ENCODE measurements at places on chromosomes 5 and 9. TPM values are rescaled to one million over a fixed set of nuclear protein-coding genes. Genes with fewer than 3 reads are reported as not detected.
A peak's percentile ranks its signal among the peaks of the same experiment; 100 is the strongest.

DNA sequence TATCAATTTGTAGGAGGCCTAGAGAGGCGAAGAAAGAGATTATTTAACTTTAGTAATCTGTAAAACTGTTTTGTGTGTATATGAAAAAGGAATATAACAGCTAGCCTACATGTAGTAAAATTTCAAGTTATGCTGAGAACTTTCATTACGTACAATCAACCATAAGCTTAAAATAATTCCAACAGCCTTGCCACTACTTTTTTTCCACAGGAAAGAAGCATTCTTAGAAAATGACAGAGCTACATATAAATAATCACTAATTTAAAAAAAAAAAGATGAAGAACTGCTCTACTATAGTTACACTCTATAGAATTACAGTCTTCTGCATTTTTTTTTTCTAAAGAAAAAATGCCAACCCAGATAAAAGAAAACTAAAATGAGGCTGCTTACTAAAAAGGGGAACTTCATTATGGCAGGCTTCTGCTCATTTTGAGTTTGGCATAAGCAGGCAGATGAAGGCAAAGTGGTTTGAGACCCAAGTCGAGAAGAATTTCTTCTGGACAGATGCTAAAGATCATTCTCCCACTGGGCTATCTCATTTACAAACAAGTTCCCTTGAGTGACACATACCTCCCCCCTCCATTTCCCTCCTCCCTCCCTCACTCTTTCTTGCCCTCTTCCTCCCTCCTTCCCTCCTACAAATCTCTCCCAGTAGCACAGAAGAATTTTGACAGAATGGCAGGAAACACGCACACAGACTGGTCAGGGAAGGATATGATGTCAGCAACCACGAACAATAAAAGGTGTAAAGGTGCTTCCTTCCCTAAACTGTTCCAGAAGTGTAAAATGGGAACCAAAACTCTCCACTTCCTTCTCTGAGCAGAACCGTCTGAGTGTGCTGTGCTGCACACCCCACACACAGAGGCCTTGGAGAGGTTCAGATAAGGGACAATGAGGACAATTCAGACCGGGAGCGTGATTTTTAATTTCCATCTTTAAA, 56.1 kb downstream of the MEF2C start:
- H3K4me1 ChIP-seq = peaks cover 44% of the 10 kb centered on the region
- no peak for DNase-seq
- peaks cover 3% of the 10 kb centered on the region for H3K27me3 ChIP-seq
- peak overlapping the region; percentile 80 for H3K27ac ChIP-seq

The AK8 gene
- total RNA-seq = not detected

The CER1 gene
- total RNA-seq = not detected

- no peaks in the 10 kb centered on the region for H3K4me1 ChIP-seq
- H3K4me3 ChIP-seq = no peak overlapping the region
- H3K27ac ChIP-seq = no peak overlapping the region
- no peak for DNase-seq
- no peaks in the 10 kb centered on the region for H3K36me3 ChIP-seq
- peaks cover 2% of the 10 kb centered on the region for H3K27me3 ChIP-seq
Measured at GRCh38 chr9:134175291-134175807, 11.0 kb upstream of the RNU6ATAC start.

The ANXA2R gene
- 0.88 TPM for total RNA-seq

The SLC25A2 gene
- total RNA-seq = 0.20 TPM

- DNase-seq = no peak
- H3K27me3 ChIP-seq = no peaks in the 10 kb centered on the region
- H3K27ac ChIP-seq = no peak overlapping the region
Measured at GRCh38 chr5:99369797-99370593, 441.2 kb upstream of the CHD1 start.

GRCh38 chr5:149038336-149039080, 24.4 kb downstream of the SH3TC2 start:
- no peaks in the 10 kb centered on the region for H3K36me3 ChIP-seq
- DNase-seq = no peak
- H3K4me3 ChIP-seq = no peak overlapping the region
- H3K4me1 ChIP-seq = peaks cover 34% of the 10 kb centered on the region

The MCC gene
- total RNA-seq = 0.88 TPM

DNA sequence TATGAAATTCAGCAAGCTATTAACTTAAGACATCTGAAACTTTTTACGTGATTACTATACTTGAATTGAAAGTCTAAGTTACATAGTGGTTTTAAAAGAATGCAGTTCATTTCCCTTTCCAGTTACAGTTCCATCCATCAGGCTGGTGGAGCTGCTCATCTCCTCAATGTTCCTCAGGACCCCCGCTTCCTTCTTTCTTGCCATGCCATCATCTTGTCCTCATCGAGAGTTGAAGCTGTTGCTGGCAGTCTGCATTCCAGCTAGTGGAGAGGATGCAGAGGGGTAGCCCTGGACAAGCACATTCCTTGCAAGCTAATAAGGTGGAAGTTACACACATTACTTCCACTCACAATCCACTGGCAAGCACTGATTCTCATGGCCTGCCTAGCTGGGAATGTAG, 8.8 kb upstream of the RNF183 start:
- no peaks in the 10 kb centered on the region for H3K36me3 ChIP-seq
- DNase-seq = no peak
- no peak overlapping the region for H3K4me3 ChIP-seq
- H3K27me3 ChIP-seq = no peaks in the 10 kb centered on the region

DNA sequence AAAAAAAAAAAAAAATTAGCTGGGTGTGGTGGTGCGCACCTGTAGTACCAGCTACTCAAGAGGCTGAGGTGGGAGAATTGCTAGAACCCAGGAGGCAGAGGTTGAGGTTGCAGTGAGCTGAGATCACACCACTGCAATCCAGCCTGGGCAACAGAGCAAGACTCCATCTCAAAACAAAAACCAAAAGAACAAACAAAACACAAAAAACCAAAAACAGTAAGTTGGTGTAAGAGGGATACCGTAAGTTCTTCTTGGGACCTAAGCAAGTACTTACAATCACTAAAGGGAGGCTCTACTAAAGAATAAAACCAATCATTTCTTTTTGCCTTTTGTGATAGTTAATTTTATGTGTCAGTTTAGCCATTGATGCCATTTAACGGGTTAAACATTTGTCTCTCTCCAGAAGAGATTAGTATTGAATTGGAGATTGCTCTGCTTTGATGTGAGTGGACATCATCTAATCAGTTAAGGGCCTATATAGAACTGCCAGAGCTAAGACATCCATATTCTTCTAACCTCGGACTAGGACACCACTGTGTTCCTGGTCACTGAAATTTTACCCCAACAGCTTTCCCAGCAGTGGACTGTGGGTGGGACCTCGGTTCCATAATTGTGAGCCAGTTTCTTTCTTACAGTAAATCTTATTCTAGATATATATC, 10.5 kb upstream of the ETF1 start:
- H3K27ac ChIP-seq = peak overlapping the region; percentile 44
- no peak overlapping the region for H3K4me3 ChIP-seq
- peaks cover 9% of the 10 kb centered on the region for H3K4me1 ChIP-seq
- peaks cover 48% of the 10 kb centered on the region for H3K36me3 ChIP-seq
- H3K27me3 ChIP-seq = no peaks in the 10 kb centered on the region

The NEUROG1 gene
- not detected for total RNA-seq

- no peaks in the 10 kb centered on the region for H3K36me3 ChIP-seq
- peak overlapping the region; percentile 15 for H3K27ac ChIP-seq
- peaks cover 4% of the 10 kb centered on the region for H3K27me3 ChIP-seq
- DNase-seq = no peak
Measured at GRCh38 chr9:15149450-15149849, 157.6 kb downstream of the TTC39B start.

DNA sequence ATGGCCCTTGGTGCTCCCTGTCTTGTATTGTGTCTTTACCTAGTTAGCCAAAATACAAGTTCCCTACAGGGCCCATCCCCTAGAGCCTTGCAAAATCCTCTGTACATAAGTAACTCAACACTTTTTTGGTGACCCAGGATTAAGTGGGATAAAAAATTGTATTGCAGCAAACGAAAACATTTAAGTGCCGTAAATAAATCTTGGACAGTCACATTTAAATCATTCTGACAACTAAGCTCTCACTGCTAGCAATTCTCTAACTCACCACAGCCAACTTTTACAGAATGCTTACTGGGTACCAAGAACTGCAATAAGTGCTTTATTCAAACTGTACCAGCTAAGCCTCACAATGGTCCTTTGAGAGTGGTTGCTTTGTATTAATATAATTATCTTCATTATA, 56.6 kb downstream of the GNAQ start:
- no peak overlapping the region for H3K4me3 ChIP-seq
- no peak overlapping the region for H3K27ac ChIP-seq
- DNase-seq = no peak
- peaks cover 8% of the 10 kb centered on the region for H3K36me3 ChIP-seq

DNA sequence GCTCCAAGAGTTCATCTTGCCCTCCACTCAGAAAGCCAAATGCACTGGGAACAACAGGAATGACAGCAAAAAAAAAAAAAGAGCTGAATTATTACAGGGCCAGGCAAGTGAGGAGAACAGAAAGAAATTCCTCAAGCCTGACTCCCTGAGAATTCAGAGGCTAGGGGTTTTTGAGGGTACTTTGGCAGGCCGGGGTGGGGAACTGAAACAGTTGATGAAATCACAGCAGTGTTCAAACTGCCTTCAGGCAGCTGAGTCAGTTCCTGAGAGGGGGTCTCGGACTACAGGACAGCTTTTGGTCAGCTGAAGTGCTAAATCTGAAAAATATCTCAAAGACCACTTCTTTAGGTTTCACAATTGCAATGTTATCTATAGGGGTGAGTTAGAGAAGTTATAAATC, 419.4 kb downstream of the SEMA5A start:
- DNase-seq = no peak
- H3K4me1 ChIP-seq = no peaks in the 10 kb centered on the region
- H3K4me3 ChIP-seq = no peak overlapping the region
- H3K27me3 ChIP-seq = no peaks in the 10 kb centered on the region
- no peak overlapping the region for H3K27ac ChIP-seq

DNA sequence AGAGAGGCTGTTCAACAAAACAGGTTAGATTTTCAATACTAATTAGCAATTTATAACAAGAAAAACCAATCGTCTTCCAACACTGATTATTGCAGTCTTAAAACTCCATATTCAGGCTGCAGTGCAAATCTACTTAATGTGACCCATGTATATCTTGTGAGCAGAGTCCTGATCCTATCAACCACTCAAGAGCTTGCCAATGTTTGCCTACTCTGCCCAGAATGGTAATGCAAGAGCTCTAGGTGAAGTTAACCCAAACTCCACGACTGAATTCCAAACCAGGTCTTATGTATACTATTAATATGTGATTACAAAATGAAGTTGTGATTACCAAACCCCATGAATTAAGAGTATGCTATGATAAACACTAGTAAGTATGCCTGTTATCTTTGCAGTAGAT, 17.1 kb downstream of the EFNA5 start:
- peaks cover 9% of the 10 kb centered on the region for H3K27me3 ChIP-seq
- H3K27ac ChIP-seq = no peak overlapping the region
- H3K36me3 ChIP-seq = no peaks in the 10 kb centered on the region
- H3K4me1 ChIP-seq = no peaks in the 10 kb centered on the region
- no peak for DNase-seq
- H3K4me3 ChIP-seq = no peak overlapping the region

The IRF1 gene
- total RNA-seq = 198 TPM

The MZB1 gene
- 38.8 TPM for total RNA-seq

DNA sequence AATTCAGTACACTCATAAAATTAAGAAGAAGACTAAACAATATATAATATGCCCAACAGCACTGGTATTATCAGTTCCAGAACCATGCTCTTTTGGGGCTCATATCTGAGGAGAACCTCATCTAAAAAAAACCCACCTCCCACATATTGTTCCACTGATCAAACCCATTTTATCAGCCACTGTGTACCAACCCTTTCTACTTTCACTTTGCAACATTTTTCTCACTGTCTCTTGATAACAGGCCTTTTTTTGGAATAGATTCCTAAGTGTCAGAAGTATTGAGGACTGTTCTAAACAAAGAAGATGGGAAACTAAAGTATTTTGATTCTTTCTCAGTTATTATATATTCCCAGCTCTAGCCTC, 173.2 kb downstream of the GABRB2 start:
- H3K4me1 ChIP-seq = no peaks in the 10 kb centered on the region
- H3K36me3 ChIP-seq = no peaks in the 10 kb centered on the region
- no peaks in the 10 kb centered on the region for H3K27me3 ChIP-seq
- no peak overlapping the region for H3K27ac ChIP-seq

DNA sequence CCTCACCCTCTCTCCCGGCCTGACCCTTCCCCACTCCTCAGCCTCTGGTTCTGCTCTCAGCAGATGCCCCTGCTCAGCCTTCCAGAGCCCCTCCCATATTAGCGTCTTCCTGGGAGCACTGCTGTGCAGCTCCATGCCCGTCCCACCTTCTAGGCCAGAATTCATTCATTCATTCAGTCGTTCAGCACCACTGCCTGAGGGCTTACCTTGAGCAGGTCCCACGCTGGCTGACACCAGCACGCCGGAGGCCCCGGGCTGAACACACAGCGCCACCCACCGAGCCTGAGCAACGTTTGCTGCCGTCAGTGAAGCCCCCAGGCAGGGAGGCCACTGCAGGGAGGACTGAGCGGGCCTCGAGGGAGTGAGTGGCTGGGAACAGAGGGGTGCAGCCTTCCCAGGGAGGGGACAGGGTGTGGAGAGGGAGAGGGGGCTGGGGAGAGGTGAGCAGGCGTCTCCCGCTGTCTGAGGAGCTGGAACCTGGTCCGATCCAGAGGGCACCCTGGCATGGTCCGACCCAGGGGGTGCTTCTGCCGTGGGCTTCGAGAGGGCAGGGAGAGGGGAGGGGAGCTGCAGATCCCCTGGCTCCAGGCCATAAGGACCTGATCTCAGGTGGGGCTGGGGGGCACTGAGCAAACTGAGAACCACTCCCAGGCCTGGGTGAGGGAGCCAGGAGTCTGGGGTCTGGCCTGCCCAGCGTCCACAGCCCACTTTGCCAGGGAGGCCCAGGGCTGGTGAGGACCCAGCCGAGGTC, 98.8 kb upstream of the RAPGEF1 start:
- H3K27ac ChIP-seq = peak overlapping the region; percentile 99
- no peaks in the 10 kb centered on the region for H3K27me3 ChIP-seq
- peaks cover 36% of the 10 kb centered on the region for H3K4me1 ChIP-seq
- peaks cover 2% of the 10 kb centered on the region for H3K36me3 ChIP-seq
- no peak for DNase-seq

The TMEM215 gene
- not detected for total RNA-seq

- DNase-seq = no peak
- H3K36me3 ChIP-seq = no peaks in the 10 kb centered on the region
- no peaks in the 10 kb centered on the region for H3K4me1 ChIP-seq
- H3K27me3 ChIP-seq = no peaks in the 10 kb centered on the region
- no peak overlapping the region for H3K27ac ChIP-seq
- H3K4me3 ChIP-seq = no peak overlapping the region
Measured at GRCh38 chr9:16619914-16620520, 250.5 kb downstream of the BNC2 start.

The EGR1 gene
- total RNA-seq = 42.8 TPM

GRCh38 chr5:173256800-173257199, 21.8 kb upstream of the NKX2-5 start:
- no peak for DNase-seq
- H3K27me3 ChIP-seq = peaks cover 34% of the 10 kb centered on the region
- H3K36me3 ChIP-seq = no peaks in the 10 kb centered on the region

DNA sequence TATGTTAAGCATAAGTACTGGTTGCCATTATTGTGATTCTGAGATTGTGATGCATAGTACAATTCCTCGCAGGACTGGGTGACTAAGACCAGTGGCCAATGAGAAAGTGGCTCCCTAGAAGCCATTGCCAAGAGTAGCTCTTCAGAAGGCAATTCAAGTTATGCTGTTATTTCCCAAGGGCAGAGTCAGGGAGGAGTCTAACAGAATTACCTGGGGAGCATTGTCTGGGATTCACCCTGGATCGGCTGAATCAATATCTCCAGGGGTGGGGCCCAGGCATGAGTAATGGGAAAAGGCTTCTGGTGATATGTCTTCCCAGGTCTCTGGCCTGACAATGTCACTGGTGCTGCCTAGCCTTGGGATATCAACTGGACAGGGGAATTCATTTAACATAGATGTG, 10.9 kb upstream of the ARHGEF28 start:
- H3K36me3 ChIP-seq = no peaks in the 10 kb centered on the region
- DNase-seq = no peak
- H3K4me3 ChIP-seq = no peak overlapping the region
- H3K4me1 ChIP-seq = no peaks in the 10 kb centered on the region
- peaks cover 14% of the 10 kb centered on the region for H3K27me3 ChIP-seq
